M059J (cell line): ENCODE measurements at places on chromosomes 1 and 21. TPM values are rescaled to one million over a fixed set of nuclear protein-coding genes. Genes with fewer than 3 reads are reported as not detected.

LCE2C gene
- total RNA-seq: not detected in 2 replicates

HSD17B7 gene
- 45.5 and 57.2 TPM in 2 replicates for total RNA-seq

PLXNA2 gene
- 2.0 and 2.8 TPM in 2 replicates for total RNA-seq

UQCRHL gene
- 1.4 TPM in 2 replicates for total RNA-seq

TSPEAR gene
- total RNA-seq: not detected in 2 replicates

KIRREL1 gene
- 58.6 and 103 TPM in 2 replicates for total RNA-seq

CNN3 gene
- 300 and 364 TPM in 2 replicates for total RNA-seq

HJV gene
- not detected in 2 replicates for total RNA-seq

STYXL2 gene
- total RNA-seq: 0.02 TPM in 1 of 2 replicates, not detected in the other

PRR9 gene
- not detected in 2 replicates for total RNA-seq

LCE2A gene
- not detected in 2 replicates for total RNA-seq

TNNI3K gene
- total RNA-seq: not detected in 2 replicates
